ENCODE measurements at places on chromosomes 13 and 19. TPM values are rescaled to one million over a fixed set of nuclear protein-coding genes. Genes with fewer than 3 reads are reported as not detected.

GRCh38 chr19:17938092-17938845 is 5.5 kb downstream of the CCDC124 start:
- peak; percentile 85 for DNase-seq

DNA sequence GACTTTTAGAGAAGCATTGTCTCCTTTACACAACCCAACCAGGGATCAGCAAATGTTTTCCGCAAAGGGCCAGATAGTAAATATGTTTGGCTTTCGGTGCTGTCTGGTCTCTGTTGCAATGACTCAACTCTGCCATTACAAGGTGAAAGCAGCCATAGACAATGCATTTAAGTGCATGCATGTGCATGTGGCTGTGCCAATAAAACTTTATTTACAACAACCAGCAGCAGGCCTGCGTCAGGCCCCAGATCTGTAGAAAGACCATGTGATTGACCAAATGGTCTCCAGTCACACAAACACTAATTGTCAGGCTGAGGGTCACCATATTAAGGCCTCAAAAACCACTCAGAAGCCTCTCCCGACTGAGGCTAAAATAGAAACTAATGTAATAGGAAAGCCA is 8.1 kb downstream of the RAB20 start:
- no peak for DNase-seq

GRCh38 chr13:79352107-79352506 is 53.9 kb downstream of the RBM26 start:
- no peak for DNase-seq

DNA sequence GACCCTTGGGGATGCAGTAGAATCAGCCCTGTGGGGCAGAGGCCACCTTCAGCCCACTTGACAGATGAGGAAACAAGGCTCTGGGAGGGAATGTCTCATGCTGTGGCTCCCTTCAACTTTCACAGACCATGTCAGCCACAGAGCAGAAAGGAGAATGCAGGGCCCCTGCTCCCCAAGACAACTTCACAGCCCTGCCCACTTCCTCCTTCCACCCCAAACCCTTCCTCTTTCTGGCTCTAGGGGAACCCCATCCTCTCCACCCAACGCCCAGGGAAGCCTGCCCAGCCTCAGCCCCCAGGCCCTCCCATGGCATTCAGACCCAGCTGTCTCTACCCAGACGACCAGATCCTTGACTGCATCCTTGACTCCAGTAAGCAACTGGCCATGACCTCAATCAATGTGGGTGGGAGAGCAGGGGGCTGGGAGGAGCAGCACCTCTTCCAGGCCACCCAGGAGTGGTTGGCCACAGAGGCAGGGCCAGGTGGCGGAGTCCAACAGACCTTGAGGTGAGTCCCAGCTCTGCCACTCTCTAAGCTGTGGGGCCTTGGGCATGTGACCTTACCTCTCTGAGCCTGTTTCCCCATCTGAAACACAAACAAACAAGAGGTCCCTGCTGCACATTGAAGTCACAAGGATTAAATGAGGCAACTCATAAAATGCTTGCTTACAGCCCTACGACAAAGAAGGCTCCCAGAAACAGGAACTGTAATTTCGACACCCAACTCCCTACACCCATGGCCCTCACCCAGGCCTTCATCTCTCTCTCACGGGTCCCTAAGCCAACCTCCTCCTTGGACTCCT is 15.8 kb downstream of the DEDD2 start:
- DNase-seq = no peak

- no peak for DNase-seq
These were observed 422.2 kb downstream of the KLF5 start for GRCh38 chr13:73480779-73481559.

Gene KIR3DL1
- not detected for total RNA-seq

- DNase-seq = peak; percentile 44
These were observed 24.9 kb downstream of the PCID2 start for GRCh38 chr13:113183450-113184129.

Gene CEACAM1
- total RNA-seq = 24.5 TPM

GRCh38 chr19:40262422-40262821 is 22.7 kb downstream of the AKT2 start:
- DNase-seq = no peak

- peak; percentile 49 for DNase-seq
These were observed 49.1 kb downstream of the LMO7 start for GRCh38 chr13:75685239-75685697.

- no peak for DNase-seq
These were observed 41.1 kb upstream of the GAS6 start for GRCh38 chr13:113905018-113905417.

DNA sequence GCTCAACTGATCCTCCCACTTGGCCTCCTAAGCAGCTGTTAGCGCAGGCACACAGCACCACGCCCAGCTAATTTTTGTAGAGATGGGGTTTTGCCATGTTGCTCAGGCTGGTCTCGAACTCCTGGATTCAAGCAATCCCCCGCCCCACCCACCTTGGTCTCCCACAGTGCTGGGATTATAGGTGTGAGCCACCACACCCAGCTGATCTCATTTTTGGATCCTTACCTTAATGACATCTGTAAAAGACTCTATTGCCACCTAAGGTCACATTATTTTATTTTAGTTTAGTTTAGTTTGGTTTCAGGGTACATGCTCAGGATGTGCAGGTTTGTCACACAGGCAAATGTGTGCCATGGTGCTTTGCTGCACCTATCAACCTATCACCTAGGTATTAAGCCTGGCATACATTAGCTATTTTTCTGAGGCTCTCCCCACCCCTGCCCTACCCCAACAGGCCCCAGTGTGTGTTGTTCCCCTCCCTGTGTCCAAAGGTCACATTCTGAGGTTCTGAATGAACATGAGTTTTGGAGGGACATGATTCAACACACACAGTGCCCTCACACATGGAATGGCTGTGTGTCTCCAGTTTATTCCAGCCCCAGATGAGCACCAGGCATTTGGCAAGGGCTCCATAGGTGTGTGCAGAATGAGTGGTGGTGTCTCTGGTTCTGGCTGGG is 1.3 kb downstream of the OR10H5 start:
- no peak for DNase-seq

Gene IRF2BP1
- total RNA-seq = 32.7 TPM

Gene ABCA7
- 10.0 TPM for total RNA-seq

Gene ZNF180
- 18.0 TPM for total RNA-seq

- DNase-seq = no peak
These were observed 219.5 kb downstream of the TEX29 start for GRCh38 chr13:111539791-111540446.

DNA sequence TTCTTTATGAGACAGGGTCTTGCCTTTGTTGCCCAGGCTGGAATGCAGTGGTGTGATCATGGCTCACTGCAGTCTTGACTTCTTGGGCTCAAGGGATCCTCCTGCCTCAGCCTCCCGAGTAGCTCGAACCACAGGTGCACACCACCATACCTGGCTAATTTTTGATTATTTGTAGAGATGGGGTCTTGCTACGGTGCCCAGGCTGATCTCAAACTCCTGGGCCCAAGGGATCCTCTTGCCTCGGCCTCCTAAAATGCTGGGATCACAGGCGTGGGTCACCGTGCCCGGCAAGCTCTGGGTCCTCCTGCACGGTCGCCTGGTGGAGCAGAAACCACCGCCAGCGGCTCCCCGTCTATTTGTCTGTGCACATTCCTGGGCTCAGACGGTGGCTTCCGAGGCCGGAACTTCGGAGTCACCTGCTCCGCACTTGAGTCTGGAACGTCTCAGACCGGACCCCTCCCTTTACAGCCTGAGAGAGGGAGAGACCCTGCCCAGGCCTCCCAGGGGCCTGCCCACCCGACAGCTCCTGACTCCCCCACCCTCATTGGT is 22.2 kb downstream of the EFNA2 start:
- DNase-seq = no peak

Gene PRKD2
- 84.2 TPM for total RNA-seq

- DNase-seq = no peak
These were observed 13.6 kb upstream of the PEPD start for GRCh38 chr19:33535226-33535625.

Gene COL4A1
- total RNA-seq = 1,882 TPM

DNA sequence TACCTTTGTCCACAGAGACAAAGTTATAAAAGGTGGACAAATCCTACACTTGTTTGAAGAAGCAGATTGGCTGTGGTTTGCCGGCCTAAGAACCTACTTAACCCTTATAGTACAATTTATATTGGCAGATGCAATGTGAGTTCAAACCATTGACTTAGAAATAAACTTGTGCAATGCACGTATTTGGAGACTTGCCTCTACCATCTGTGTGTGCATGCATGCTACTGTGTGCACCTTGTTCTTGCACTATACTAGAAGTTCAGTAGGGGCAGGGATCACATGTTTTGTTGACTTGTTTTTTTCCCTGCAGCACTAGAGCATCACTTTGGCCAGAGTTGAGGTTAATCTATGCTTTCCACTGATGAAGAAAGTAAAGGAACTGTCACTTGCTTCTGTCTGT is 163.1 kb upstream of the SERP2 start:
- DNase-seq = no peak

GRCh38 chr13:99218545-99218944 is 17.9 kb downstream of the UBAC2 start:
- peak; percentile 21 for DNase-seq

DNA sequence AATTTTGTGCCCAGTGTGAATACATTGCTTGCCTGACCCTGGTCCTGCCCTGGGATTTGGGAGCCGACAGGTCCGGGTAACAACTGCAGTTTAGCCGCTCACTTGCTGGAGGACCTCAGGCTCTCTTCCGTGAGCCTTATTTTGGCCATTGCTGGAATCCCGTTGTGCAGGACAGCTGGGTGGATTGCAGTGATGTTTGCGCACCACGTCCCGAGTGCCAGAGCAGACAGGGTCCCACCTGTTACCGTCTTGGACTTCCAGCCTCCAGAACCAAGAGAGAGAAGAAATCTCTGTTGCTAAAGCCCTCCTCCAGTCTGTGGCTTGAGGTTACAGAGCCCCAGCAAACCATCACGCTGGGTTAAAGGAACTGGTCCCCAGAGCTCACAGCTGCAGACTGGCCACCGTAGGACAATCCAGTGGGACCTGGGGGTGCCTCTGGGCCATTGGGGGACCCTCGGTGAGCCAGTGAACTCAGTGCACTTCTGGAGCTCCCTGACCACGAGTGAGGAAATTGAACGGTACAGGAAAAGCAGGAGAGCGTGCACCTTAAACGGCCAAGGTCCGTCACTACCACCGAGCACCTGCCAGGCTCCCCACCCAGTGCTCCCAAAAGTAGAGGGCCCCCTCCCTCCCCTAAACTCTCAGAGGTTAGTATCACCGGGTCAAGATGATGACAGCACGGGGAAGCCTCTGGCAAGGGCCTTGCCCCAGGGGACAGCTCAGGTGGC is 92.9 kb downstream of the GNG7 start:
- DNase-seq = no peak

Gene B3GNT3
- 0.42 TPM for total RNA-seq

DNA sequence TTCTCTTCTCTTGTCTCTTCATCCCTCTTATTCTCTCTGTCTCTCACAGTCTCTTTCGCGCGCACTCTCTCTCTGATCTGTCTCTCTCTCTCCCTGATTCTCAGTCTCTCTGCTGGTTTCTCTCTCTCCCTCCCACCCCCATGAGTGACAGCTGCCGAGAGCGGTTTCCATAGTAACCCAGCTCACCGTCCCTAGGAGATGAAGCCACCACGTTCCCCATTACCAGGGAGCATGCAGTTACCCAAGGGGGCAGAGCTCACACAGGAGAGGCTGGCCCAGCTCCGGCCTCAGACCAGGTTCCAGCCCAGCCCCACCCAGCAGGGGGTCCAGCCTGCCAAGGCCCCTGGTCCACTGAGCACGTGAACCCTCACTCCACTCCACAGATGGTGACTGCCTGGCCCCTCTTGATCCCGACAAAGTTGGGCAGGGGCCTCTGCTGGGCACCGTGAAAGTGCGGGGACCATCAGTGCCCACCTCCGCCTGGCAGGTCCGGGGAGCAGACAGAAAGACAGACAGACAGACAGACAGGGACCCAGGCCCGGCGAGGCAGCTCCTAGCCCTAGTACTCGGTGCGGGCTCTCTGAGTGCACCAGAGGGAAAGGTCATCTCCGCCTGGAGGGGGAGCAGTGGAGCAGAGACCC is 50.6 kb downstream of the CELF5 start:
- DNase-seq = peak; percentile 32

DNA sequence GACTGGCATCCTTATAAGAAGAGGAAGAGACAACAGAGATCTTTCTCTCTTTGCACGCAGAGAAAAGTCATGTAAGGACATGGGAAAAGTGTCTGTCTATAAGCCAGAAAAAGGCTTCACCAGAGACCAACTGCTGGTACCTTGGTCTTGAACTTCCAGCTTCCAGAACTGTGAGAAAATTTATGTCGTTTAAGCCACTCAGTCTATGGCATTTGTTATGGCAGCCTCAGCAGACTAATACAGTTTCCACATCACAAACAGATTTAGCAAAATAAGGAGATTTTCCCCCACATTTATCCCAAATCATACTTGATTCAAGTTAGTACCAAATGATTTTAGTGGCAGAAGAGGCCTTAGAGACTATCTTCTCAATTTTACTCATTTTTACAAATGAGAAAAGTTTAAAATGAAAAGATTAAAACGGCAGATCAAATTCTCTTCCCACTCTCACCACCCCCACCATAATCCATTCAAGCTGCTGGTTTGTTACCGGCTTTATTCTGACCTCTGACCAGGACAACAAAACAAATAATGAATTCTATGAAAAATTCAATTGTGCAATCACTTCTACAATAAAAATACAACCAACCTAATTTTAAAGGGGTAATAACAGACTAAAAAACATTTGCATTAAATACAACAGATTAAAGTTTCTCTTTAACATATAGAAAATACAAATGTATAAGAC is 316.3 kb downstream of the TBC1D4 start:
- no peak for DNase-seq

DNA sequence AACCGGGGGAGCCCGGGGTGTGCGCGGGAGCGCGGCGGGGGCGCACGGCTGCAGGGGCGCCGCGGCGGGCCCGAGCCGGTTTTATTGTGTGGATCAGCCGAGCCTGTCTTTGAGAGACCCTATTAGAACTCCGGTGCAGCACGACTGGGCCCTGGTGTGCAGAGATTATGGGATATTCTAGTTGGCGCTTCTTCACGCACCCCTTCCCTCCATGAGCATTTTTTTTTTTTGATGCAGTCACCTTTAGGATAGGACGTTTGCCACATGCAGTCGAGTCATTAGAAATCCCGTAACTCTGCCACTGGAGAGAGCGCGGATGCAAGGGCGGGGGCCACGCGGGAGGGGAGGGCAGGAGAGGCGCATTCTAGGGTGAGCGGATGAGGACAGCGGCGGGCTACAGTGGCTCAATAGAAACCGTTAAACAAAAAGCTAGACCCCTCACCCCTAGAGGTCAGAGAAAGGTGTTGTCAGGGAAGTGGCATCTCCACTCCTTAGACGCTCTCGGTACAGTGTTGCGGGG is 3.7 kb downstream of the FGF9 start:
- DNase-seq = no peak

DNA sequence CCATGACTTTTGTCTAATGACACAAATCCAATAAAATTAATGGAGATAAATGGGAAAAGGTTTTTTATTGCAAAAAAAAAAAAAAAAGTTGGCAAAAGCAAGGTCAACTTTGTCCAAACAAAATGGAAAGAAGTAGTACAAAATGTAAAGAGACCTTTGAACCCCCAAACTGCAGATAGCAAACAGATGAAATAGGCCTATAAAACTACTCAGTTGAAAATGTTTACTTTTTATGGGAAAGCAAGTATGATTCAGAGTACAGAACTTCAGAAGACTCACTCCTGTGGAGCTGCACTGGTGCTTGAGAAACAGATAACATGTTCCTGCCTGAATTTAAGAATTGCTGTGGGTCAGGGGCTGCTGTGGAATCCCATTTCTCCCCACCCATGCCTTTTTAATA is 9.8 kb upstream of the ZNF177 start:
- no peak for DNase-seq

GRCh38 chr13:102877303-102877702 is 31.5 kb downstream of the ERCC5 start:
- no peak for DNase-seq

- DNase-seq = no peak
These were observed 11.6 kb downstream of the WIZ start for GRCh38 chr19:15438124-15438496.

Measured in dermis blood vessel endothelial cell (primary cell).